Dermis microvascular lymphatic vessel endothelial cell (primary cell): ENCODE measurements at places on chromosomes 16 and 17.
A peak's percentile ranks its signal among the peaks of the same experiment; 100 is the strongest.

GRCh38 chr17:2940352-2940751, 123.1 kb downstream of the OR1D5 start:
- DNase-seq = no peak

- DNase-seq = no peak
These were observed 4.8 kb downstream of the ATP2A3 start for GRCh38 chr17:3959295-3959899.

DNA sequence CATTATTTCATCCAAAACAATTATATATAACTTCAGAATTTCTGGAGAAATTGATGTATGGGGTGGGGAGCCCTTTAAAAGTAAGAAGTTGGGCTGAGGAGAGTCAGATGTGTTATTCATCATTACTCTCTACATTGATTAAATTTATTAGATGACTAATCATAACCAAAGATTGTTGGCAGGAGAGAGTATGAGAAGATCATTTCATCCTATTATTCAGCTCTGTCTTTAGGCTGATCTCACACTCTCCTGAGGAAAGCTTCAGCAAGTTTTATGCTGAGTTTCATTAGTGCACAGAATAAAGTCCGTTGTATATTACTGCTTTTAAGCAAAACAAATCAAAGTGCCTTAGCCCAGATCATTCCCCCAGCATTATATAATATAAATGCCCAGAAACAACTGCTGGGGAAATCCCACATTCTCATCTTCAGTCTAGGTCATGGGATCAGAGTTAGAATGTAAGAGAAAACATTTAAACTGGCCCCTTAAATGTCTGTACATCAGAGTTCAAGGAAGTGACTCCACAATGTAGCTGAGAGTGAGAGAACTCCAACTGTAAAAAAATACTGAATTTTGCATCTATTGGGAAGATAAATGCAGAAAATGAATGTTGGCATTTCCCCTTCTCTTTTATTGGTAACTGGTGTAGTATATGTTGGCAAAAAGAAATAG, 130.1 kb upstream of the HLF start:
- DNase-seq = peak; percentile 24

DNA sequence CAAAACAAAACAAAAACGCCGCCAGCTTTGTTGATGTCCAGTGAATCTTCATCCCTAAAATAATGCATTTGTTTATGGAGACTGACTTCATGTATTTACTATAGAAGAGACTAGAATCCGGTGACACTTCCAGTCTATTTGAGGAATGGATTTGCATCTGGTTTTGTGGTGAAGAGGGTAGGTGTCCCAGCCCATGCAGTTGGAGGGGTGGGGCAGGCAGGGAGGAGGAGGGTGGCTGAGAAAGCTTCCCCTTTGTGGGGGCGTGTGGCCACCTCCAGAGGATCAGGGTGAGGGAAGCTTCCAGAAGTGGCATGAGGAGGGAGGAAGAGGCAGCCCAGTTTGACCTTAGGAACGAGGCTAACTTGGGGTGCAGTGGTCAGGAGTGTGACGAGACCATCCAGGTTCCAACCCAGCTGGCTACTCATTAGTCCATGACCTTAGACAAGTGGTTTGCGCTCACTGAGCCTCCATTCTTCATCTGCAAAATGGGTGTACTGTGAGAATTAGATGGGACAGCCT, 69.5 kb downstream of the CMIP start:
- DNase-seq = no peak

GRCh38 chr17:28774206-28774605, 30.4 kb downstream of the TRAF4 start:
- no peak for DNase-seq

GRCh38 chr16:13036600-13036999, 135.2 kb downstream of the SHISA9 start:
- DNase-seq = peak; percentile 56

DNA sequence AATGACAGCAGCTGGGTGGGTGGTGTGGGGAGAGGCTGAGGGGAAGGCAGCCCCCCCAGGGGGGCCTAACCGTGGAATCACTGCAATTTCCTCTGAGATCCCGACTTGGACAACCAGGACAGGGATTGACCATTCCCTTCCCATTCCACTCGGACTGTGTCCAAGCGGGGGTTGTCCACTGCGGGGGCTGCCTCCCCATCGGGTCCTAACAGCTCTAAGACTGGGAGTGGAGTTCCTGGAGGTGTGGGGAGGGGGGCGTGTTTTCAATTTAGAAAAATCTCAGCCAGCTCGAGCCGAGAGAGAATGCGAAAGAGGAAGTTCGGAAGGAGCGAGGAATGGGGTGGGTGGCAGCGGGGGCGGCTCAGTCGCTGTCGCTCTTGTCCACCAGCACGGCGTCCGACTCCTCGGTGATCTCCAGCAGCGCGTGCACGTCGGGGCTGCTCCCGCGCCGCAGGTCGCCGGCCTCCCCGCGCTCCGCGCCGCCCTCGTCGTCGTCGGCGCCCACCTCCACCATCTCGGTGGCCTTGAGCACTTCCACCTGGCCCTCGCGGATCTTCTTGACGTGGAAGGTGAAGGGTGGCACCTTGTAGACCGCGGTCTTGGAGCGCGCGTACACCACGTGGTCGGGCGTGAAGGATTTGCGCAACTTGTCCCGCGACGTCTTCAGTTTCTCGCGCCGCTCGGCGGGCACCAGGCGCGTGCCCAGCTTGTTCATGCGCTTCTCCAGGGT, 16.2 kb upstream of the STAT3 start:
- no peak for DNase-seq

DNA sequence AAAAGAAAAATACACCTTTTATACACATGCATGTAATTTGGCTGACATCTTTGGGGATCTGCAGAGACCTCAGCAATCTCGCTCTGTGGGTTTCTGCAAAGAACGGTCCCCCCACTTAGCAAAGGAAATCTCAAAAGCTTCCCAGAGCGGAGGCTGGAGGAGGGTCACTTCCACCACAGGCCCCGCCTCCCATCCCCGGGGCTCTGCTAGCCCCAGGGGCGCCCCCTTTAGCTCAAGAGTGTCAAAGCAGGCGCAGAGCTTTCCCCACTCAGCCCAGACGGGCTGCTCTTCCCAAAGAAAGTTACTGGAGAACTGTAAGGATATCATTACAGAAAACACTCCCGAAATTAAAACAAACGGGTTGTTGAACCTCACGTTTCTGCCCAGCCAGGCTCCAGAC, 11.4 kb downstream of the SLC13A5 start:
- DNase-seq = no peak

- no peak for DNase-seq
These were observed 6.0 kb downstream of the LYRM1 start for GRCh38 chr16:20906341-20907255.

DNA sequence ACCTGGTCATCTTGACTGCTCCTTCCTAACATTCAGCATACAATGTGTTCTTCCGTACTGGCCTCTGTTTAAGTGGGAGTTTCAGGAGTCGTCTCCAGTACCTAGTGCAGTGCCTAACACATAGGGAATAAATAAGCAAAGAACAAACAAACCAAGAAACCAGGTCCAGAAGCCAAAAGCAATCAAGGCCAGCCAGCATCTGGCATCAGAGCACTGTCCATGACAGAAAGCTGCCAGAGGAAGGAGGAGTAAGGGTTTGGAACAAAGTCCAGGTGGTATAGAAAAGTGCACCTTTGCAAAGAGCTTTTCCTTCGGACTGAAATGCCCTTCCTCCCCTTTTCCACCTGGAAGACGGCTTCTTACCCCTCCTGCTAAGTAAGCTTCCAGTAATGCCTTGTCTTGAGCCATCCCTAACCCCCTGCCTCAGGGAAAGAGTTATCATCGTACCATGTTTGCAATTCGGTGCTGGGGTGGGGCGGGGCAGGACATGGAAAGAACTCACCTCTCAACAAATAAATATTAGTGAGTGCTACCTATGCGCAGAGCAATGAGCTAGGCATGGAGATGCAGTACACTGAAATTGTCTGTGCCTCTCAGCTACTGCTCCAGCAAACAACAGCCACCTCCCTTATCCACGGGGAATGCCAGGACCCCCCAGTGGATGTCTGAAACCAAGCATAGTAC, 47.6 kb downstream of the C17orf67 start:
- no peak for DNase-seq

- DNase-seq = peak; percentile 52
These were observed 985 bp upstream of the FZD2 start for GRCh38 chr17:44556166-44556831.
